Non-pigmented ciliary epithelial cell (primary cell): ENCODE measurements at places on chromosomes 1 and 21.
A peak's percentile ranks its signal among the peaks of the same experiment; 100 is the strongest.

GRCh38 chr1:181128592-181129497 is 40.3 kb downstream of the IER5 start:
- no peak for DNase-seq

DNA sequence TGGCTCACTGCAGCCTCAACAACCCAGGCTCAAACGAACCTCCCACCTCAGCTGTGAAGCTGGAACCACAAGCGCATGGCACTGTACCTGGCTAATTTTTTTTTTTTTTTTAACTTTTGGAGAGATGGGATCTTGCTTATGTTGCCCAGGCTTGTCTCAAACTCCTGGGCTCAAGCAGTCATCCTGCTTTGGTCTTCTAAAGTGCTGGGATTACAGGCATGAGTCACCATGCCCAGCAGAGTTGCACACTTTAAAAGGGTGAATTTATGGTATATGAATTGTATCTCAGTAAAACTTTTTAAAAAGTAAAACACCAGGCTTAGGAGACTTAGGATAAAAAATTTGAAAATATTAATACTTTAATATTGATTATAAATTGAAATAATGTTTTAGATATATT is 99.1 kb downstream of the CLEC20A start:
- DNase-seq: no peak

GRCh38 chr1:12029720-12030339 is 10.5 kb downstream of the MIIP start:
- no peak for DNase-seq

DNA sequence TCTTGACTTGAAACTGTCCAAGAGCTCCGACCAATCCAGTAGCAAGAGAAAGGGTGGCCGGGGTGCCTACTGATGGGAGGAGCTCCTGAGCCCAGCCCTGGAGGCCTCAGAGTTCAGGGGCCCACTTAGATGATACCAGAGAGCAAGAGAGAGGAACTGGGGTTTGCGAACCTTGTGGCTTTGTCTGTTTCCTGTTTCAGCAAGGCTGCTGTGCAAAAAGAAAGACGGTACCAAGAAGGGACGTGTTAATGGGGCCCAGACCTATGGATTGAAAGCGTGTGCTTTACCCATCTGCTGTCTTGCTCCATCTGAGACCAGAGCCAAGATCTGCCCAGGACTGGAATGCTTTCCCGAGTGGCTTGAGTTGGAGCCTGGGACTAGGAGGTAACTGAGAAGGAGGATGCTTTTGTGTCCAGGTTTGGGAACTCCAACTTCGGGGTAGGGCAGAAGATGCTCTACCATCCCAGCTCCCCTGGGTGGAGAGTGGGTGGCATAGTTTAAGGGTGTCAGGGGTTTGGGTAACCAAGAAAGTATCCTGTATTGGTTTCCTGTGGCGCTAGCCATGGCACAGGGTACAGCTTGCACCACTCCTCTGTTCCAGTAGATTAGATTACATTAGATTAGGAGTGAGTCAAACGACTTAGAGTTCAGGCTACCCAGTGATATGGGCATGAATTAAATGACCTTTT is at the start of gene TRAF3IP3:
TSS of gene TRAF3IP3 (plus strand) at position 128 of the 689 bp plus-strand sequence. CDS start 3,987 bp downstream, outside the sequence.
- DNase-seq: no peak

GRCh38 chr1:34829250-34829649 is 30.3 kb downstream of the SMIM12 start:
- DNase-seq: no peak

DNA sequence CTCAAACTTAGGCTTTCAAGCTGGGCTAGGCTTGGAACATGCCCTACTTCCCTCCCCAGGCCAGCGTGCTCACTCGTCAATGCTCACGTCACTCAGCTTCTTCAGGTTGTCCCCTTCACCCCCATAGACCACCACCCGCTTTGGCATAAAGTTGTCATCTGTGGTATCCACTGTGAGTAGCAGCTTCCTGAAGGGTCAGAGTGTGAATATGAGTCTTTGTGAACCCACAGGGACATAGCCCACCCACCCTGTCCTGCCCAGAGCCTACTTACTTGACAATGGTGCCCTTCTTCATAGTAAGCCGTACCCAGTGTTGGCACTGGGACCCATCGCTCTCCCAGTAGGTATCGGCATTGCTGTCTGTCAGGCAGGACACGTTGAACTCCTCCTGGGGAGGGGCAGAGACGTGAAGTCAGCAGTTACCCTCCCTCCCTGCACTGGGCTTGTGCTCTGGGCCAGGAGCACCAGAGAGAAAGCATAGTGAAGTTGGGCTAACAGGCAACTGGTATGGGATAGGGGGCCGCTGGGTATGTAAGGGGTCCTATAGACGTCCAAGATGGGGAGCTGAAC is 1.7 kb downstream of the HECTD3 start:
- DNase-seq: no peak

DNA sequence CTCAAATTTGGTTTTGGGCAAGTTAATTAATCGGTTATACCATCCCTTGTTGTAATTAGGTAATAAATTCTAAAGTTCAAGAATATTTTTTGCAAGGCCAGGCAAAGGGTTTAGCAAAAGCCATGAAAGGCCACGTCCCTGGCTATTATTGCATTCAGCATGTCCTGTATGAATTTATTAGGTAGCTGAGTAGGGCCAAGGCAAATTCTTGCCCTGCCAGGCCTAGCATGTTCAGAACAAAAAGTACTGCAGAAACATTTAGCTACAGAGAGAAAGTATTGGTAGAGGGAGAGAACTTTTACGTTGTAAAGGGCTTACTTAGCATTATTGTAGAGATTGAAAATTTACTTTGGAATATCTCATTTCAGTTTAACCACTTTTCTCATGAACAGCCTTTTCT is 94.4 kb downstream of the PATJ start:
- no peak for DNase-seq

DNA sequence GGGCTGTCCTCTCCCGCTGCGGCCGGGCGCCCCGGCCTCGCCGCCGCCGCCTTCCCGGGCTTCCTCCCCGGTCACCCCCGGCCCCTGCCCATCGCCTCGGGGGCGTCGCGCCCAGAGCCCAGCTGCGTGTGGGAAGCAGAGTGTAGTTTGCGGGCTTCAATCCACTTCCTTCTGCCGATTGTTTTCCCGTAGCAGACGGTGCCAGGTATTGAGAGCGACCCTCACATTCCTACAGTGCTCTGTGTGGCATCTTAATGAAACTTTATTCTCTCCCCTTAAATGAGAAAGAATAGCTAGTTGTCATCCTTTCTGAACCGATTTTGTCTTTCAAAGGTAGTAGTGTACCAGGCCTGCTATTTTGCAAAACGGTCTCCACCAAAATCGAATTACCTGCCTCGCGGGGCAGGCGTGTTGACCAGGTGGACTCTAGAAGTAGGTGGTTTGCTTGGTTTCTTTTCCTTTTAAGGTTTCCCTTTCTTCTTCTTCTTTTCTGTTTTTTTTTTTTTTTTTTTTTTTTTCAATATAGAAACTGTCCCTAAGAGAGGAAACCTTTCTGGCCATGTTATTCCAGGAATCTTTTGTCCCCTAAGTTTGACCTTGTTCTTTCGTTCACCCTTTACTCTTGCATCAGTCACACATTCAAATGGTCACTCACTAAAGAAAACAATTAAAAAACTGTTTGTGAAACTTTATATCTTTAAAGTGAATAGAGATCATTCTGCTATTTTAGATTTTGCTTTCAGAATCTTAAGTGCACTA is 881 bp downstream of the USP25 start:
- DNase-seq: no peak

DNA sequence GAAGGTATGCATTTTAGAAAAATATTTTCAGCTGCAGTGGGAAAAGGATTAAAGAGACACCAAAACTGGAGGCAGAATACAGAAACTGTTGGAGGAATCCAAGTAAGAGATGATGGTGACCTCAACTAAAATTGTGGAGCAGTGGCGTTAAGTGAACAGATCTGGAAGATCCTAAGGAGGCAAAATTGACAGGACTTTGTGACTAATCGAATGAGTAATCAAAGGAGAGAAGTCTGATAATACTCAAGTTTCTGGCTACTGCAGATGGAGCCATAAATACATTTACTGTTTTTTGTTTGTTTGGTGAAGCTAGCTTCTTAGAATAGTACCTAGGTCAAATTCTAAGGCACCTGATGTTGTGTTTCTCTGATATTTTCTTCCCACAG is 3.1 kb downstream of the CTBS start:
- no peak for DNase-seq

GRCh38 chr1:20494609-20495311 is 8.8 kb upstream of the CAMK2N1 start:
- DNase-seq: peak; percentile 83
